AG10803 (cell line): ENCODE measurements at places on chromosomes 1 and 21.
A peak's percentile ranks its signal among the peaks of the same experiment; 100 is the strongest.

DNA sequence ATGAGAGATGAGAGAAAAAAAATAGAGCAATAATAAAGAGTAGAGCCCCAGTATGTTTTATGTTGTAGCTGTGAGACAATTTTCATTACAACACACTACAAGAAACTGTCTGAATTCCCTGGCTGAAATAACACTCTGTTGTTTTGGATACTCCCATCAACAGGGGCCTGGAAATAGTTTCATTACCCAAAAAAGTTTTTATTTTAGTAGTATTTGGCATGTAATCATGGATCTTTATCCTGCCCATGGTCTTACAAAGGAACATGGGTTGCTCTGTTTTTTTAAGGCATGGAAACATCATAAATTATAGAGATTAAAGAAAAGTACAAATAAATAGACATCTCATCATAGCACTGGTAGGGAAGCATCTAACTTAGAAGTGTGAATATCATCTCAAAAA lies 56.3 kb downstream of the GNG12 start:
- no peak for DNase-seq

DNA sequence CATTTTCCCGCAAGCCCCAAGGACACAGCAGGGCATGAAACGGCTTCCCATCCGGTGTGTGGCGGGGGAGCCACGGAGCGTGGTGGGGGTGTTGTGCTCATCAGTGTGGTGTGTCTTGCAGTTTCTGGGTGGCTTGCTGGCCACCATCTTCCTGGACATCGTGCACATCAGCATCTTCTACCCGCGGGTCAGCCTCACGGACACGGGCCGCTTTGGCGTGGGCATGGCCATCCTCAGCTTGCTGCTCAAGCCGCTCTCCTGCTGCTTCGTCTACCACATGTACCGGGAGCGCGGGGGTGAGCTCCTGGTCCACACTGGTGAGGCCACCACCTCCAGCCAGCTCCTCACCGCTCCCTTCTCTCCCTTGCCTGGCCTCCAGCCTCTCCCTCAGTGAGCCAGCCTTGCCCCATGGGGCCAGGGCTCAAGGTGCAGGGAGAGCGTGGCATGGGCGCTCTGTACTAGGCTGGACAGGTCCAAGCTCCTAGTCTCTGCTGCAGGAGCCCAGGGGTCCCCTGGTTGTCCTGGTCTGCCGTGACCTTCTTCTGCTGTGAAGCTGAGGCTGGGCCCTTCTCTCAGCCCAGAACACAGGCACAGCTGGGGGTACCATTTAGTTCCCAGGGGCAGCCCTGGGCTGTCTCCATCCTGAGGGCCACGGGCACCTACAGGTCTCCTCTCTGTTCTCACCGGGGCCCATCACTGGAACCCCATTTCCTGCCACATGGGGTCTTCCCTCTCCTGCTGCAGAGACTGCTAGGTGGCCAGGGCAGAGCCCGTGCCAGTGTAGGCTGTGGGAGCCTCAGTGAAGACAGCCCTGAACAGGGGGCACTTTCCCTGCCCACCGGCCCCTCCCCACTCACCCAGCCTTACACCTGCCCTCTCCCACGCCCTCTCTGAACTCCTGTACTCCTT lies 12.6 kb downstream of the AGTRAP start:
- DNase-seq = no peak

DNA sequence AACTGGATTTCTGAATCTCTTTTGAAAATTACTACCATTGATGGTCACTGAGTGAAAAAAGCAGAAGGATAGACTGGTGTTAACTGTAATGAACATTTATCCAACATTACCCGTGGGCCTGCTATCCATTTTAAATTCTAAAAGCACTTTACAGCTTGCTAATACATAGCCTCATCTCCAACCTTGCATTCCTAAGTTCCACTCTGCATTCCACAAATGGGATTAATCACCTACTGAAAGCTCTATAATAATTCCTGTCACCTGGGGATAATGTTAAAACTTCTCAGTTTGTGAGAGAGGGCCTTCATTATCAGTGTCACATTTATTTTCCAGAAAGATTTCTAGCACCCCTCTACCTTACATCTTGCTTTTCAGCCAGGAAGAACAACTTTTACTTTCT lies 38.2 kb downstream of the PTPRC start:
- DNase-seq = peak; percentile 73

DNA sequence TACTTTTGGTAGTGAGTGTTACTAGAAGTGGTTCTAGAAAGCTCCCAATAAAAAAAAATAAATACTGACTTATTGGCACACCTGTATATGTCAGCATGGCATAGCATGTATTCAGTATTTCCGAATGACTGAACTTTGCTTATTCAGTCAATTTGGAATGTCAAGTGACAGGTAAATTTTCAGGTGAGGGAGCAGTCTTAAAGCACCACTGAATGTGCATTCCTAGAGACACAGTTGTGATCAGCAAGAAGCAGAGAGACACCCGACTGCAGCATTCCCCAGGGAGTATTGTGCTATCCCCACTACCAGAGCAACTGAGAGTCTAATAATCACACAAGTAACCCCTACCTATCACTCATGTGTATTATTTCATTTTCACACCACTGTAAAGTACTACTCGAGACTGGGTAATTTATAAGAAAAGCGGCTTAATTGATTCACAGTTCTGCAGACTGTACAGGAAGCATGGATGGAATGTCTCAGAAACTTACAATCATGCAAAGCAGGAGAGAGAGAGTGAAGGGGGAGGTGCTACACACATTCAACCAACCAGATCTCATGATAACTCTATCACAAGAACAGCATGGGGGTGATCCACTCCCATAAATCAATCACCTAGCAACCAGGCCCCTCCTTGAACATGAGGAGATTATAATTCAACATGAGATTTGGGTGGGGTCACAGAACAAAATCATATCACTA lies 201.5 kb downstream of the TBX15 start:
- DNase-seq = no peak

DNA sequence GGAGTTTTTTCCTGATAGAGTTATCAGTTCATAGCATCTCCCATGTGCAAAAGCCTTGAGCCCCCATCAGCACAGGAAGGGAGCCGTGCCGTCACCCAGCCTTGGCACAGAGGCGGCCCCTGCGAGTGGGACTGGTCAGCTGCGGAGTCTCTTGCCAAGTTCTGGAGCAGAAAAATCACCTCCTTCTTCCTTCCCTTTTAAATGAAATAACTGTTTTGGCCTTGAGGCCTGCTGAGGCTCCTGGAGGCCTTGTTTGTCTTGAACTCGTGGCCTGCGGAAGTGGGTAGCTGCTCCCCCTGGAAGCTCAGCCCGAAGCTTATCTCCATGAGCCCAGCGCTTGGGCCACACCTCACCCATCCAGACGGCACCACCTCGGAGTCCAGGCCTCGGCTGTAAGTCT lies 145.7 kb upstream of the TMEM51 start:
- DNase-seq = no peak

DNA sequence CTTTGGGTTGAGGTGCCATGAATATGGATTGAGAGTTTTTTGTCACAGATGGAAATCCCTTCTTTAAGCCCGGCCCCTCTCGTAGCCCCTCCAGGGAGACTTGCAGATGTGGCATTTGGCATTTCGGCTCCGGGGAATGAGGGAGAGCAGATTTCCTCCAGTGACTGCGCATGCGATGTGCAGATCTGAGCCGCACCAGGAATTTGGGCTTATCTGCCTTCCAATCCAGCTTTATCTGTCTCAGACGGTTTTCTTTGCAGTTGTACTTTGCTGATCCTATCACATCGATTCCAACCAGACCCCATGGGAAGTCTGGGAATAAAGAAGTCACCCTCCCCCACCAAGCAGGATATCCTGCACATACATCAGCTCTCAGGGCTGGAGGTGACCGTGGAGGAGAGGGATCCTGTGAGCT lies 11.7 kb downstream of the KIF26B start:
- DNase-seq = peak; percentile 50
